Activated naive CD8-positive, alpha-beta T cell treated with anti-CD3 and anti-CD28 coated beads for 36 hours (primary cell): ENCODE measurements at places on chromosomes 11 and 22.
A peak's percentile ranks its signal among the peaks of the same experiment; 100 is the strongest.

DNA sequence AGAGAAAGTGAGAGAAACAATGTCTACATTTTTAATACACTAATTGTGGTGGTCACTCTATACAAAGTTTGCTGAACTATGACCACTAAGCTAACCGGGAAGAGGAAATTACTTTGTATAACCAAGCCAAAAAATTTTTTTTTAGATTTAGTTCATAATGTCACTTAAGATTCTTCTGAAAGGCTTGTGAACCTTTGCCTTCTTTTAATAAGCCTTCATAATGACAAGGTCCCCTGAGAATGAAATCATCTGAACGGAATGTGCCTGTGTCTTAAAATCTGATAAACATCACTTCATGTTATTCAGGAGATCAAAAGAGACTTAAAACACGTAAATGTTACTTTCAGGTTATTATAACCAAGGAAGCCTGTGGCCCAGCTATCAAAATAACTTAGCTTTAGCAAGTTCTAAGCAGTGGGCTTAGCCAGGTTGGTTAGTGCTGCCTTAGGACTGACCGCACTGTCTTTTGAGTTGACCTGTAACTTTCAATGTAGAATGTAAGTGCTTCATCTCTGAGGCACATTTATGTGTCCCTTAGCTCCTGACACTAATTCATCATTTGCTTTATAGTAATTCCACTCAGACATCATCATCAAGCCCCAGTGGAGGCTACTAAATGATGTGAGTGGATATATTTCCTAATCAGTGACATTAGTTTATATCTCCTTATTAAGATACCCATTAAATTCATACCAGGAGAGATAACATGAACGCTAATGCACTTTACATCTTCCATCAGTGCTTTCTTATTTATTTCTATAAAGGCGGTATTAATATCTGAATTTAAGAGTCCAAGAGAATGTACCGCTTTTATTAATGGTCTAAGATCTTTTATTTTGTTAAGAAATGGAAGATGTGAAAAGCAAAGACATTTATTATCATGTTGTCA is 122.5 kb downstream of the WNT11 start:
- no peak overlapping the region for H3K27ac ChIP-seq
- no peak for DNase-seq
- H3K4me3 ChIP-seq = no peak overlapping the region
- H3K27me3 ChIP-seq = no peaks in the 10 kb centered on the region
- H3K36me3 ChIP-seq = peaks cover 11% of the 10 kb centered on the region

DNA sequence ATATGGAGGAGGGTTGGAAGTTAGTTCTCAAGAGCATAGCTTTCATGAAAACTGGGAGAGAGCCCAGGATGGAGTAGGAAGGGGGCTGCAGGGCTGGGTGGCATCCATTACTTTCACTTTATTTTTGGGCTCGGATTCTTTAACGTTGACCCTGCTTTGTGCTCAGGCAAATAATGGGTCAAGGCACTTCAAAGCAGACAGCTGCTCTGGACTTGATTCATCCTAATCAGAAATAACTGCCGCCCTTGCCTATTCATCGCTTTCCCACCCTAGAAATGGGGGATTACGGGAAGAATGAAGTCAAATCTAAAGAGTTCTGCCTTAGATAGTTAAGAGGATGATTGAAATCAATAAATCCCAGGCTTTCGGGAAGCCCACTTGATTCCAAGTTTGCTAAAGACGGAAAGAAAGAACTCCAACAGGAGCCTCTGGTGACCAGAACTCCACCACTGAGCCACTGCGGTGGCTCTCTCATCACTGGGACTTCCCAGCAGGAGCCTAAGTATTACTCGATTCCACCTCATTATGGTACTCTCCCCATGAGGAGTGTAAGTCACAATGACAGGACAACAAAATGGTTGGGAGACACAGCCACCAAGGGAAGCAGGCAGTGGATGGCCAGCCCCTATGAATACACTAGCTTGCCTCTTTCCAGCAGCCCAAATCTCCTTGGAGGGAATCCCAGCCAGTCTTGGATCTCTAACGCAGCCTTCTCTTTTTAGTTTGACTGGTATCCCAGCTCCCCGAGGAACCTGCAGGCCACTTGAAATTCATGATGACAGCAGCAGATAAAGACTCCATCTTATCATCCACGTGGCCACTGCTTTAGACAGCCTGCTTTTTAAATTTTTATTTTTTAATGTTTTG is 815.5 kb downstream of the NTM start:
- no peak for DNase-seq
- H3K4me3 ChIP-seq = no peak overlapping the region
- no peak overlapping the region for H3K27ac ChIP-seq
- H3K27me3 ChIP-seq = no peaks in the 10 kb centered on the region
- no peaks in the 10 kb centered on the region for H3K4me1 ChIP-seq
- H3K36me3 ChIP-seq = no peaks in the 10 kb centered on the region

DNA sequence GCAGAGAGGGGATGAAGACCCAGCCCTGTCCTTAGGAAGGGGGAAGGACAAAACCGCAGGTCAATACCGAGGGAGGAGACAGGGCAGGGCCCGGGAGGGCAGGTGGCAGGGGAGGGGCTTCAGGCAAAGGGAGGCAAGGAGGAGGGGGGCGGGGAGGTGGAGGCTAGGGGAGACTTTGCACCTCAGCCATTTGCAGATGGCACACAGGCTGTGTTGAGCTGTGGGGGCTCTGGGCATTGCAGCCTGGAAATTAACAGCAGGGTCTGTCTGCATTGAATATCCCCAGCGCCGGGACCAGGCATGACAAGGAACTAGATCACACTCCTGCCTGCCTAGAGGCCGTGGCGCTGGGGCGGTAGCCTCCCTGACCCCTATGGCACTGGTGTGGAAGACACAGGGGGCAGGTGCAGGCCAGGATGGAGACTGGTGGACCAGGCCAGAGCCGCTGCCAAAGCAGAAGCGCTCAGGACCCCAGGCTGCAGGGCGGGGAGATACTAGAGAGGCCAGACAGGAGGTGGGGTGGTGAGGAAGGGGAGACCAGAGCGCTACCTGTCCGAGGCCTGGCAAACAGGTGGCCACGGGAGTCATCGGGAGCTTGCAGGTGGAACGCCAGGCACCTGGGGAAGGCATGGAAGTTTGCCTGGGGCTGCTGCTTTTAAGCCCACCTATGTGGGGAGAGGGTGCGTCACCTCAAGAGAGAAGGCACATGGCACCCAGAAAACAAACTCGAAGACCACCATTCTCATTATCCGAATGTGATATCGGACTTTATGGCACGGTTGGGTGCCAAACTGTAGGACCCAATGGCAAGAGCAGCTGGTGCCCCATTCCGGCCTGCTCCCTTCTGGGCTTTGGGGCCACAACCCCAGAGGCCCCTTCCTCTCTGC is 11.5 kb downstream of the CBX6 start:
- H3K4me3 ChIP-seq = no peak overlapping the region
- no peaks in the 10 kb centered on the region for H3K36me3 ChIP-seq
- H3K27me3 ChIP-seq = no peaks in the 10 kb centered on the region
- H3K27ac ChIP-seq = peak overlapping the region; percentile 43
- H3K4me1 ChIP-seq = peaks cover 4% of the 10 kb centered on the region
- no peak for DNase-seq

DNA sequence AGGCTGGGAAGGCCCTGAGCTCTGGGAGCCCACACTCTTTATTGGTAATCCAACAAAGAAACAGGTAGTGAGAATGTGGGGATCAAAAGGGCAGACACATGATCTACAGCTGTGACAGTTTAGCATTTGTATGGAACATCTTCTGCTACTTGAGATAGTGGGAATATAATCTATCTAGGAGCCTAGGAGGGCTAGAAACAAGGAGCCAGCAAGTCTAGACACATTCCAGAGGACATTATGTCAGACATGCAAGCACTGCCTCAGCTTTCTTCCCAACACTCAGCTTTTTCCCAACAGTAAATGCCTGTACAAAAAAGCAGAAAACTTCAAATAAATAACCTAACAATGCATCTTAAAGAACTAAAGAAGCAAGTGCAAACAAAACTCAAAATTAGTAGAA is 1150.6 kb upstream of the RAG2 start:
- H3K27ac ChIP-seq = no peak overlapping the region
- H3K27me3 ChIP-seq = no peaks in the 10 kb centered on the region
- no peaks in the 10 kb centered on the region for H3K36me3 ChIP-seq
- no peak for DNase-seq

DNA sequence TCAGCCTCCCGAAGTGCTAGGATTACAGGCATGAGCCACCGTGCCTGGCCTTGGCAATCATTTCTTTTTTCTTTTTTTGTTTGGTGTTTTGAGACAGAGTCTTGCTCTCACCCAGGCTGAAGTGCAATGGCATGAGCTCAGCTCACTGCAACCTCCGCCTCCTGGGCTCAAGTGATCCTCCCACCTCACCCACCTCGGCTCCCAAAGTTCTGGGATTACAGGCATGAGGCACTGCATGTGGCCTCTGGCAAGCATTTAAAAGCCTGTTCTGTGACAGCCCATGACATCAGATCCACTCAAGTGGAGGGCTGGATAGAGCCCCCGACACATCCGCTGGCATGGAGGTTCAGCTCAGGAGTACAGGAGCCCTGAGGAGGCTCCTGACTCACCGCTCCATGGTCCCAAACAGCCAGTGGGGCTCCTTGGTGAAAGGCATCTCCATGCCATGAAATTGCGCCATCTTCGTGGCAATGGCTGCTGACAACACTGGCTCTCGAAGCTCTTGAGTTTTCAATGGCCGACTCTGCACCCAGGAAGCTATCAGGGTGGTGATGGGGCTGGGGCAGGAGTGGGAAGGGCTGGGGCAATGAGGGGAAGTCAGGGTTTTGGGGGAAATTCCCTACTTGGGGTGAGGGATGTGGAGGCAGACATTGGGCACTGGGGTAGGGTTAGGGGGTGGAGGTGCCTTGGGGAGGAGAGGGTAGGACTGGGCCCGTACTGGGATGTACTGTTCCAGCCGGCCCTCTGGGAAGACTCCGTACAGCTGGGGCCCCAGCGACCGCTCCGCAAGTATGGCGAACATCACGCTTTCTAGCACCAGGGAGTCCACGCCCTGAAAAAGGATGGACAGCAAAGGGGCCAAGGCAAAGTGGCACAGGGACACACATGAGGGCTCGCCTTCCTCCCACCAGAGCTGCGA is 1.4 kb downstream of the CHKB start:
- H3K4me1 ChIP-seq = peaks cover 31% of the 10 kb centered on the region
- H3K27ac ChIP-seq = peak overlapping the region; percentile 82
- peaks cover 14% of the 10 kb centered on the region for H3K36me3 ChIP-seq
- DNase-seq = no peak

DNA sequence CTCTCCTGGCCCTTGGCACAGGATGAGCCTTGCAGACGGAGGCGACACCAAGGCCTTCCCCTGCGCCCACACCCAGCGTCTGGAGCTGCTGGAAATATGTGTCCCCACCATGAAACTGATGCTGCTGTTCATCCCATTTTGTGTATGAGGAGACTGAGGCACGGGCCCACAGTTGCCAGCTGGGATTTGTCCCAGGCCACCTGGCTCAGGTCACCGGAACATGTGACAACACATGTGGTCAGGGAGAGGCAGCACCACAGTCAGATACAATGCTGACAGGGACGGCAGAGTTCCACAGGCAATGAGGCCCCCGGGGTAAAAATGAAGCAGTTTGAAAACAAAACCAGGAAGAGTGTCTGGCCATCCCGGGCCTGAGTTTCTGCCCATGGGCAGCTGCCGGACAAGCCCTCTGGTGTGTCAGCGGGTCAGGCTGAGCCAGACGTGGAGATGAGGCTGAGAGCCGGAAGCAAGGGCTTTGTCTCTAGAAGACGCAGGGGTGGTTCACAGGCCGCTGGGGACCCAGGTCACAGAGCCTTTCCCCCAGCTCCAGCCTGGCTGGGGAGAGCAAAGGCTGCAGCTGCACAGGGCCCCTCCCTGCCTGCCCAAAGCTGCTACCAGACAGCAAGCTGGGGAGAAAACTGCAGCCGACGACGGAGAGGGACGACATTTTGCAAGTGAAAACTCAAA is 80.7 kb downstream of the CDKN1C start:
- H3K27me3 ChIP-seq = no peaks in the 10 kb centered on the region
- H3K27ac ChIP-seq = no peak overlapping the region
- no peaks in the 10 kb centered on the region for H3K36me3 ChIP-seq
- H3K4me3 ChIP-seq = no peak overlapping the region

DNA sequence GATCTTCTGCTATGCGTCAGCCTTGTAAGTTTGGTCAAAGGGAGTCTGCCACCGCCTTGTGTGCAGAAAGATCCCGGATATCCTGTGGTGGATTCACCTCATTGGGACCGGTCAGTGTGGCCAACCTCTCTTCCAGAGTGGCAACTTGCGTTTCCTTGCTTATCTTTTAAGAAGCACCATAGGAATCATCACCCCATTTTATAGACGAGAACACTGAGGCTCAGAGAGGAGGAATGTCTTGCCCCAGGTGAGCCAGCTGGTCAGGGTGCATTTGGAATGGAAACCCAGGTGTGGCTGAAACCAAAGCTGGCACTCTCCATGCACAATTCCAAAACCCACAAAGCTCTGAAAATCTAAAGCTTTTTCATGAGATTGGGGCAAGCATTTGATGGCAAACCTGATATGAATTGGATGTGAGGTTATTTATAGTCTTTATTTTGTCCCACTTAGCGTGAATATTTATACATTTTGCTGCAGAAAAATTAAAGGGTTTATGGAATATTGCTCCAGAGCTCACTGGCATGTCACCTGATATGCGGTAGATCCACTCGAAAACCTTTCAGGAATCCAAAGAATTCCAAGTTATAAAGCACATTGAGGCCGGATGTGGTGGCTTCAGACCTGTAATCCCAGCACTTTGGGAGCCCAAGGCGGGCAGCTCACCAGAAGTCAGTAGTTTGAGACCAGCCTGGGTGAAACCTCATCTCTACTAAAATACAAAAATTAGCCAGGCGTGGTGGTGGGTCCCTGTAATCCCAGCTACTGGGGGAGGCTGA is 12.1 kb upstream of the EIF3D start:
- peaks cover 9% of the 10 kb centered on the region for H3K27me3 ChIP-seq
- H3K27ac ChIP-seq = no peak overlapping the region
- no peaks in the 10 kb centered on the region for H3K36me3 ChIP-seq
- H3K4me1 ChIP-seq = peaks cover 13% of the 10 kb centered on the region
- no peak overlapping the region for H3K4me3 ChIP-seq
- no peak for DNase-seq
